ENCODE measurements at places on chromosomes 11 and 22.

DNA sequence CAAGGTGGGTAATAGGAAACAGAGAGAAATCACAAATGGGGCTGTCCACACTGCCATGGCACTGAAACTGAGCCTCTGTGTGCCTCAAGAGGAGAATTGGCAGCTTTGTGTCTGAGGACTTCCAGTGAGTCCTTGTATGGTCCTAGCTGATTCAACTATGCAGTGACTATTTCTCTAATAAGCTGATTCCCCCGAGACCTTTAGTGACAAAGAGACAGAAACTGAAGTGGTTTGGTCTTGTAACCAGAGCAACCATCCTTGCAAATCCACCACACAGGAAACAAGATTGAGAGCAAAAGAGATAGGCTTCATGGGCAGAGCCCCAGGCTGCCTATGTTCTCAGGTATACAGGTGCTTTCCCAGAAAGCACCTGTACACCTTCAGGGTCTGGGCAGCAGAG lies 1038.5 kb downstream of the NTM start:
- no peak for DNase-seq

GRCh38 chr11:59822989-59823566 lies 12.5 kb upstream of the MRPL16 start:
- DNase-seq, result no peak

- DNase-seq, result peak; percentile 42
Observed at GRCh38 chr11:116217006-116217405, 555.8 kb downstream of the BUD13 start.

- no peak for DNase-seq
Observed at GRCh38 chr11:112652786-112653390, 308.3 kb upstream of the NCAM1 start.

DNA sequence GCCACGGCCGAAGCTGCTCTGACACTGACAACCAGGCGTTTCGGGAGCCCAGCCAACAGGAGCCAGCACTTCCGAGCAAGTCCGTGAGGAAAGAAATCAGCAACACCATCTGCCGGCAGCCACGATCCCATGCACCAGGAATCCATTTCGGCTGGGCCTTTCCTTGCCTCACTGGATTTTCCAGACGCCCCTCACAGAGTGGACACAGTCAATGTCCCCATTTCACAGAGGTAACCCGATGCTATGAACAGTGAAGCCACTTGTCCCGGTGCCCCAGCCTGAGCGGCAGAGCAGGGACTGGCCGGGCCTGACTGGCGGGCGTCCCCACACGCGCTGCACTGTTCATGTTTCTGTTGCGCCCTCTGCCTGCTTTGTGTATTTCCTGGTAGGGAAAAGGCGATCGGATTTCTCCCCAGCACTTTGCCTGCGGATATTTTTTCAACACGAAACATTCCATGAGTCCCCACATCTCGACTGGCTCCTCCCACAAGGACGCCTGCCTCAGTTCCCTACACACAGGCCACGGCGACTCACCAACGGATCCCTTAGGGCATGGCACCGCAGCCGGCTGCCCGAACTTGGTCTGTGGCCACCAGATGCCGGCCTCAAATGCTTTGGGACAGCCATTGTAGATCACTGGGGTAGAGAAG lies 55.3 kb downstream of the TRMU start:
- DNase-seq, result peak; percentile 76

GRCh38 chr11:31973172-31973571 lies 117.7 kb upstream of the RCN1 start:
- no peak for DNase-seq

DNA sequence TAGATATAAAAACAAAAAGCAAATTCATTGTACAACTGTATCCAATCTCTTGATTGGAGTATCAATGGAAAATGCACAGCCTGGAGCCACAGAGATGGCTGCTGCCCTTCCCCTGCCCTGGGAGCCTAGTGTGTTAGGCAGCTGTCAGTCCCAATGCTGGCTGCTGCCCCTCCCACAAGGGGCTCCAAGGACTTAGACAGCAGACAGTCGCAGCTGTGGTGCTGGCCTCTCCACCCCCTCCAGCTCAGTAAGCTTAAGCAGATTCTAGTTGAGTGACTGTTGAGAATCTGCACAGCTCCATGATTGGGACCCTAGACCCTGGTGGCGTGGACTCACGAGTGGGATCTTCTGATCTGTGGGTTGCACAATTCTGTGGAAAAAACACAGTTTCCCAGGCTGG lies 1511.2 kb downstream of the FAM181B start:
- DNase-seq, result no peak
